ENCODE measurements at places on chromosomes 1 and 21.
A peak's percentile ranks its signal among the peaks of the same experiment; 100 is the strongest.

GRCh38 chr1:40404670-40405462 lies 31.3 kb downstream of the SMAP2 start:
- peak; percentile 57 for DNase-seq

GRCh38 chr1:209150114-209150513 lies 433.4 kb upstream of the CAMK1G start:
- DNase-seq, result peak; percentile 84

DNA sequence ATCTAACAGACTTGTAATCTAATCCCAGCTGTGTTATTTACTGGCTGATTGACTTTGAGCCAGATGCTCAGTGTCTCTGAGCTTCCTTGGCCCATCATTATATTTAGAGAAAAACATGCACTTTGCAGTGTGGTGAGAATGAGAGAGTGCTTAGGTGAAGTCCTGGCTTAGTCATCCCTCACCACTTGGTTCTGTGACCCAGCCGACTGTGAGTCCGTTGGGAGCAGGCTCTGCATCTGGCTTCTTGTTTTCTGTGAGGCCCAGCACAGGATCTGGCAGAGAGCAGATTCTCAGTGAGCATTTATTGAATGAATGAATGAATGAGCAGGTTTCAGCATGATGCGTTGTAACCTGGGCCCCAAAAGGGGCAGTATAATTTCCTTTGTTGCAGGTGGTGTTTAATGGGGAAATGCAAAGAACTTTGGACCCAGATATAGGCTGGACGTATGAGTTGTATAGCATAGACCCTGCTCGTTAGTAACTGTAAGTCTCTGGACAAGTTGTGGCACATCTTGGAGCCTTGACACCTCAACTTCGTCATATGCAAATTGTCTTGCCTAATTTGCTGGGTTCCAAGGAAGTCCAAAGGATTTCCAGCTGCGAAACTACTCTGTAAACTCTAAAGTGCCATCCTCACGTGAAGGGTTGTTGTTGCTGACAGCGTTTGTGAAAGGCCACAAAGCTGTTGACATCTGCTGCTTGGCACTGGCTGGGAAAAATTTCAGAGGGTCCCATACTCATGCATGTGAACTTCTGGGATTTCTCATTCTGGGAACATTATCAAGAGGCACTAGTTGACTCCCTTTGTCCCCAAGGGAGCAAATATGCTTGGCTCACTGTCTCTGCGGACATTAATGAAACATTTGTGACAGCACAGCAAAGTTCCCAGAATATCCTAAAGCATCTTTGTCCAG lies 138.8 kb upstream of the USP24 start:
- DNase-seq, result no peak

- DNase-seq, result no peak
Observed at GRCh38 chr1:109391626-109392025, 6.1 kb downstream of the SORT1 start.

DNA sequence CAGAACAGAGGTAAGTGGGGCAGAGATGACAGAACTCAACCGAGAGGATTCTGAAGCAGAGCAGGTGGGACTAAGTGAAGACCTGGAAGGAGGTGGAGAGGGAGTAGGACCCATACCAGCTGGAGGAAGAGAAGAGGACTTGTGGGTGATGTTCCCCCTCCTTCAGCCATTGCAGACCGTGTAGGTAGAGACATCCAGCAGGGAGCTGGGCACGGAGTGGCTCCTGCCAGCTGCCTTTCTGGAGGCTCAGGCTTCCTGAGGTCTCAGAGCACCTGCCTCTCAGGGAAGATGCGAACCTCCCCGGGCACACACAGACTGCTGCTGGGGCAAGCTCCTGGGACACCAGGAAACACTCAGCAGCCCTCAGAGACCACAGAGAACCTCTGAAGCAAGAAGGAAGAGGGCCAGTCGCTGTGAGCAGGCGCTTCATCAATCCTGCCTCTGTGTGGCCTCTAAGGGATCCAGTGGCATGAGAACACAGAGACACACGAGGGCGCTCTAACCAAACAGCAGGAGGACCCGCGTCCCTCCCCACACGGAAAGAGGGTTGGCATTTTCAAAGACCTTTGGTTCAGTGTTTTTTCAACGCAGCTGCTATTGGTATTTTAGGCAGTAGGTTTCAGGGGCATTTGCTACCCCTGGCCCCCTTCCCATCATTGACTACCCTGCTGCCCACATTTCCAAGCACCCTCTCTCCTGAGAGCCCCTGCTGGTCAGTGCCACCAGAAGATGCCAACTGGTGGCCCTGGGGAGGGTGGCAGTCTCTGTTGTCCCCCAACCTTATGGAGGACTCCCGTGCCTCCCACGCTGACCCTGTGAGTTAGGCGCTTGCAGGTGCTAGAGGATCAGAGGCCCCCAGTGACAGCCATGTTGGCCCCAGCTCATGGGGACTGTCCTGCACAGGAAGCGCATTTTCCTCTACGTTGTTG lies 89.6 kb upstream of the EDN2 start:
- DNase-seq, result peak; percentile 88

- no peak for DNase-seq
Observed at GRCh38 chr1:24679725-24680124, 36.6 kb downstream of the SRRM1 start.

DNA sequence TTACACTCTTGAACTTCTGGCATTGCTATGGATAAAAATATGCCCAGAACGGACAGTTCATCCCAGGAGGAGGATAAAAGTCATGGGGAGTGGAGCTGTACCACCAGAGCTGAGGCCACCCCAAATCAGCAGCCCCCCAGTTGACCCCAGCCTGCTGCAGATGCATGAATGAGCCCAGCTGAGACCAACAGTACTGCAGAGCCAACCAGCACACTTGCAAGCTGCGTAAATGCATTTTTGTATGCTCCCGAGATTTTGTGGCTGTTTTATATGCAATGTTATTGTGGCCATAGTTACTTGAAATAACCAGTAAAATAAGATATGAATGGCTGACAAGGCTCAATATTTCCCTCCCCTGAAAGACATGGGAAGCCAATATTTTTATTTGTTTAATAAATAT lies 264.6 kb downstream of the DUSP10 start:
- DNase-seq, result no peak

GRCh38 chr1:9331558-9332346 lies 39.1 kb downstream of the SPSB1 start:
- no peak for DNase-seq

DNA sequence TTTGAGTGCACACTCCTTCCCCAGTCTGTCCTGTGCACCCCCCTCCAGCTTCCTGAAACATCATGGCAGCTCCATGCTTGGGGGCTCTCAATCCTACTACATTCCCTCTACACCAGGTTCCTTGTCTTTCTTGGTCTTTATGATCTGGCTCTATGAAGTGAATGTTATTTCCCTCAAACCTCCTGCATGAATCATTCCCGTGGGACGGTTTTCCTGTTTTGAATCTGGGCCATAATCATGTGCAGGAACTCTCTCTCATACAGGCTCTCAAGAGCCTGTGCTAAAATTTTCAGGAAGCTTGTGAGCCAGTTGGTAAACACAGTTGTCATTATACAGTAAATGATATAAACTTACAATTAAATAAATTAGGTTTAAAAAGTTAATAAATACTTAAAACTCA lies 89.8 kb upstream of the KCNE2 start:
- no peak for DNase-seq

- peak; percentile 90 for DNase-seq
Observed at GRCh38 chr1:204398197-204399125, 13.2 kb downstream of the PPP1R15B start.

DNA sequence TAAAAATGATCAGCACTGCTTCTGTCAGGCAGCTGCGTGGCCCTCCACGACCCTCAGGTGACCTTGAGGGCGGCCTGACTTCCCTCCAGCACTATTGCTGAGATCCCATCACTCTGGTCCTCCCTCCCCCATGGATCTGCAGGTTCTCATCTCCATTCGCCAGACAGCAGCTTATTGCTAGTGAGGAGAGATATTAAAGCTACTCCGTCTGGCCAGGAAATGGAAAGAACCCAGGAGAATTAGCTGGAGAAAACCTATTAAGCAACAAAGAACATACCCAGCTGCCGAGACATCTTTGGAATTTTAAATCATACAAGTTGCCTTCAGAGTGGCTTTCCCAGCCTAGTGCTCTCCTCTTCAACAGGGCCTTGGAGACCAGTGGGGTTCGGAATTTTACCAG lies 25.7 kb upstream of the KCNN3 start:
- DNase-seq, result no peak

GRCh38 chr1:153432874-153433681 lies 16.8 kb downstream of the S100A7A start:
- no peak for DNase-seq

GRCh38 chr1:184608581-184608980 lies 146.1 kb downstream of the EDEM3 start:
- no peak for DNase-seq

DNA sequence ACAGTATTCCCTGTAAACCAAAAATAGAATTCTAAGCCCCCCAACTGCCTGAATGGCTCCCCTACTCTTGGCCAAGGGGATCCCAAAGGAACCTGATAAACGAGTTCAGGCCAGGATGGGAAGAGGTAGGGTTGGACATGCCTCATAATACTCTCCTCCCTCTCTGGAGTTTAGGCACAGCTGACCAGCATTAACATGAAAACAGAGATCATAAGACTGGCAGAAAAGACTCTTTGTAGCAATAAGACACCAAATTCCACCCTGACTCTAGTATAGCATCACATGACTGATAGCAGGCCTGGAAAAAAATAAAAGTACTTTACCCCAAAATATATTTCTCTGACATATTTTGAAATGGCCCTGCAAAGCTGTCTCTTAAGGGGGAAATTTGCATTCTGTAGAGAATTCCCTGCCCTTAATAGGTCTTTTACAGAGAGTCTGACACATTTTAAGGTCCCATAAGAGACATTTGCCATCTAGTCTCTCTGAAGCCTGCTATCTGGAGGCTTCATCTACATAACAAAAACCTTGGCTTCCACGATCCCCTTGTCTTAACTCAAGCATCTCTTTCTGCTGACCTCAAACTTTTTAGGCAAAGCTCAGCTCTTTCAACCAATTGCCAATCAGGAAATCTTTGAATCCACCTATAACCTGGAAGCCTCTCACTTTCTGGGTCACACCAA lies 55.9 kb downstream of the SIK1 start:
- peak; percentile 39 for DNase-seq

Measured in NT2/D1 (cell line).